Fibroblast of the aortic adventitia (primary cell): ENCODE measurements at places on chromosomes 5 and 9. TPM values are rescaled to one million over a fixed set of nuclear protein-coding genes. Genes with fewer than 3 reads are reported as not detected.
A peak's percentile ranks its signal among the peaks of the same experiment; 100 is the strongest.

- DNase-seq = no peak
Measured at GRCh38 chr5:74013222-74013621, 387.2 kb downstream of the ARHGEF28 start.

Gene BNC2
- total RNA-seq = 48.7 and 53.3 TPM in 2 replicates

DNA sequence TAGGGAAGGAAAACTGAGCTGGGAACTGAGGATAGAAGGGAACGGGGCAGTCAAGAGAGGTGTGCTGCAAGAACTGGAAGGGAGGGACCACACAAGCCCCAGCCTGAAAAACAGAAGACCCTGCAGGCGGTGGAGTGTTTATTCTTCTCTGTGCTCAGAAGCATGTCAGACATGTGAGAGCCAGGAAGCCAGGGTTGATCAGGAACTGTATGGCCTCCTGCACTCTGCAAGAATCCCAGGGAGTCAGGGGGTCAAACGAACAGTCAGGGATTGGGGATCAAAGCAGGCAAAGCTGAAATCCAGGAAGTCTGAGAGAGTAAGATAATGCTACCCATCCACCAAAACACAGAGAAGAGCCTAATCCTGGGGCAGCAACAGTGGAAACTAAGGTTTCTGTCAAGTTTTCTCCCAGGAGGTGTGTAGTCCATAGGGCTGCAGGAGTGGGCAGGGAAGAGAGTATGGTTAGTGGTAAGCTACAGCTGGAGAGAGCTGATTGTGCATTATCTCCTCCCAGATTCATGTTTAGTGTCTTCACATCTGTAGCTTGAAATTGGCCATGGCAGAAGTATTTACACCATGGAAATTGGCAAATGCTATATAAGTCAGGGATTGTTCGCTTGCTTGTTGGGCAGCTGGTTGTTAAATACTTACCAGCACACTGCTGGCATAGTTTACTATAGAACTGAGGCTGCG, 115.4 kb upstream of the SLC44A1 start:
- DNase-seq = no peak

DNA sequence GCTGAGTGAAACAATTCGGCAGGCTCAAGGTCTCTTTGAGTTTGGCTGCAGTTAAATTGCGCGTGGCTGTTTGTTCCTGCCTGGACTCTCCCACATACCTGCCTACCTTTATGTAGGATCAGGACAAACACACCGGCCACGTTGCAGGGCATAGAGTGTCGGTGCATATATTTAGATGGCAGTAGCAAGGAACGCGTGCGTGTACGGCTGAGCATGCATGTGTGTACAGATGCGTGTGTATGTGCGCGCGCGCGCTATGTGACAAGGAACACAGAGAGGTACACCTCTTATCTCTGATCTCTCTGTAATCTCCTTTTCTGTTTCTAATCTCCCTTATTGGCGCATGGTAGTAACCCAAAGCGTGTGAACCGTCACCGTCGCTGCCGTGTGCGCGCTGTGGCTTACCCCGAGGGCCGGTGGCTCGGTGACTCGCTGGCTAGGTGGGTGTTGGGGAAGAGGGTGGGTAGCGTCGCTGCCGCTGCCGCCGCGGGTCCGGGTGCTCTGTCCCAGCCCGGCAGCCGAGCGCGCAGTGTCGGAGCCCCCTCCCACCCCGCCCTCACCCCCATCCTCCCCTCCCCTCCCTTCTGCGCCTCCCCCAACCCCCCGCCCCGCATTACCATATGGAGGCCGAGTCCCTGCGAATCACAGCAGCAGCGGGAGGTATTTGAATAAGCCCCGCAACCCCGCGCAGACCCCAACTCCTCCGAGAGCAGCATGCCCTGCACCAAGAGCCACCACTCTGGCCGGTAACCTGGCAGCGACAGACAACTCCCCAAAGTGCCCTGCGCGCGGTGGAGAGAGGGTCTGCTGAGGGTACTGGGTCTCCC, 204.8 kb downstream of the MEF2C start:
- DNase-seq = no peak

- DNase-seq = no peak
Measured at GRCh38 chr9:20289423-20290010, 332.8 kb downstream of the MLLT3 start.

Gene CFAP157
- total RNA-seq = 0.09 TPM in 1 of 2 replicates, not detected in the other

GRCh38 chr5:71663191-71663969, 55.7 kb upstream of the CARTPT start:
- DNase-seq = no peak

DNA sequence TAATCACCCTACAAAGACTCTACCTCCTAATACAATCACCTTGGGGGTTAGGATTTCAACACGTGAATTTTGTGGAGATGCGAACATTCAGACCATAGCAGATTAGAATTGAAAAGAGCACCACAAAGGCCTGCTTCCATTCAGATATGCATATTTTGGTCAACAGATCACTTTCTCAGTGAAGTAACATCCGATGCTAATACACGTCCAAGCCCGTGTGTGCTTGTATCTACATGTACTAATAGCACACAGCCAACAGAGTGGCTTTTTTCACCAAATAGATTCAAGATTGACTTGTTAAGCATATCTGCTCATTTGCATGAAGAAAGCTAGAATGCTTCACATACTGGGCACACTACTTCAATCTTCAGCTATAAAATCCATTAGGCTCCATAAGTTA, 35.6 kb upstream of the SSBP2 start:
- DNase-seq = no peak

- DNase-seq = no peak
Measured at GRCh38 chr9:138103849-138104206, 226.2 kb downstream of the CACNA1B start.

Gene LCN9
- not detected in 2 replicates for total RNA-seq

GRCh38 chr5:144395704-144396103, 225.0 kb downstream of the KCTD16 start:
- DNase-seq = no peak

Gene FREM1
- 0.45 and 0.49 TPM in 2 replicates for total RNA-seq

Gene GRIN1
- total RNA-seq = not detected in 2 replicates

- peak; percentile 97 for DNase-seq
Measured at GRCh38 chr5:132215329-132215728, 12.3 kb downstream of the P4HA2 start.

DNA sequence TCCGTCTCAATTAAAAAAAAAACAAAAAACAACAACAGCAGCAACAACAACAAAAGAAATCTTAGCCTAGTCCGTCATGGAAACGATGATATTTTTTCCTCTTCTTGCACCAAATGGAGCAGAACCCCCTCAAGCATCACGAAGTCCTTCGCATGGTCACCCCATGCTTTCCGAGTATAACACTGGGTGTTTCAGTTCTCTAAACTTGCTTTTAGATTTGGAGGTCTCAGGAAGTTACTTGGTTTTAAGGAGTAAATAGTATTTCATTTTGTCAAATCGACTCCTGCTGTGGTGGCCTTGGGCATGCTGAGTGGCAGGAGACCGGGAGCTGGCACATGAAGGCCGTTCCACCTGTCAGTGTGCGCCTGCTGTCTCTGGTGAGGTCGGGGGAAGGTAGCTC, 118.5 kb upstream of the CACNA1B start:
- no peak for DNase-seq

- DNase-seq = peak; percentile 50
Measured at GRCh38 chr5:65290677-65291076, 191.0 kb downstream of the ADAMTS6 start.

DNA sequence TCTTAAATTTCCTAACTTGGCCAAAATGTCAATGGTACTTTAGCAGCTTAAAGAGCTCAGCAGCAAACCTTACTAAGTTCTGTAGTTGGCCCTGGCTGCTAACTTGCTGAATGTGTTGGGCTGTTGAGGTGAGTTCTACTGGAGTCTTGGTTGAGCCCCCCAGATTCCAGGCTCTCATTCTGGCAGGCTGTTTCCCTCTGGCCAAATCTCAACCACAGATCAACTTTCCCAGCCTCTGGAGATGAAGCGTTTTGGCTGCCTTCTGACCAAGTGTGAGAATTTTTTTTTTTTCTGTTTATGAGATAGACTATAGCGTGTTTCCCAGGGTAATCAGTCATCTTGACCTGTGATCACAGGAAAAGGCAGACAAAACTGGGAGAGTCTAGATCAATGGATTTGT, 343.7 kb downstream of the EBF1 start:
- peak; percentile 81 for DNase-seq

DNA sequence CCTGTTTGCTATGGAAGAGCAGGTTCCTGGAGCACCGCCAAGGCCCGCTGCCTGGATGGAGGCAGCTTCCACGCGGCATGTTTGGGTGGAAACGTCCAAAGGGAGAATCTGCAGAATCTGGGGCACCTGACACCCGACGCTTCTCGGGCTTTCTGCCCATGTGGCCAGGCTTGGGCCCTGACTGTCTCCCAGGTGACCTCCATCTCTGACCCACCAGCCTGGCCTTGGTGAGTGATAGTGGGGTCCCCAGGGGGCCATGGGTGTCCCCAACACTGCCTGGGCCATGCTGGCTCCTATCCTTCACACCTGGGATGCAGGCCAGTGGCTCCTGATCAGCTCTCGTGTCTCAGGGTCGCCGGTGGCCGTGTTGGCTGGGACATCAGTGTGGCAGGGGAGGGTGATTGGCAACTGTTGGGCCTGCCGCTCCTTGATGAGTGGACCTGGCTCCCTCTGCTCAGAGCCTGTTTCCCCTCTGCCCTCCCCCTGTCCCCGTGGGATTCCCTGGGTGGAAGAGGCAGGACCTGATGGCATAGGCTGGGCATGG, 34.0 kb downstream of the GLT6D1 start:
- no peak for DNase-seq

Gene LCN1
- total RNA-seq = not detected in 2 replicates

Gene HNRNPA0
- 20.0 and 26.8 TPM in 2 replicates for total RNA-seq

DNA sequence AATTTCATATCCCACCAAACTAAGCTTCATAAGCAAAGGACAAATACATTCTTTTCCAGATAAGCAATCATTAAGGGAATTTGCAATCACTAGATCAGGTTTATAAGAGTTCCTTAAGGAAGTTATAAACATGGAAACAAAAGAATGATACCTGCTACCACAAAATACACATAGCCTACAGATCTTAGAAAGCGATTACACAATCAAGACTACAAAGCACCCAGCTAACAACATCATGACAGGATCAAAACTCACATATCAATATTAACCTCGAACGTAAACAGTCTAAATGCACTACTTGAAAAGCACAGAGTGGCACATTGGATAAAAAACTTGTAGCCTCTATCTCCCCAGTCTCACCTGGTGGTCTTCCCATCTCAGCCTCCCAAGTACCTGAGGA, 512.4 kb upstream of the PTGER4 start:
- DNase-seq = no peak

DNA sequence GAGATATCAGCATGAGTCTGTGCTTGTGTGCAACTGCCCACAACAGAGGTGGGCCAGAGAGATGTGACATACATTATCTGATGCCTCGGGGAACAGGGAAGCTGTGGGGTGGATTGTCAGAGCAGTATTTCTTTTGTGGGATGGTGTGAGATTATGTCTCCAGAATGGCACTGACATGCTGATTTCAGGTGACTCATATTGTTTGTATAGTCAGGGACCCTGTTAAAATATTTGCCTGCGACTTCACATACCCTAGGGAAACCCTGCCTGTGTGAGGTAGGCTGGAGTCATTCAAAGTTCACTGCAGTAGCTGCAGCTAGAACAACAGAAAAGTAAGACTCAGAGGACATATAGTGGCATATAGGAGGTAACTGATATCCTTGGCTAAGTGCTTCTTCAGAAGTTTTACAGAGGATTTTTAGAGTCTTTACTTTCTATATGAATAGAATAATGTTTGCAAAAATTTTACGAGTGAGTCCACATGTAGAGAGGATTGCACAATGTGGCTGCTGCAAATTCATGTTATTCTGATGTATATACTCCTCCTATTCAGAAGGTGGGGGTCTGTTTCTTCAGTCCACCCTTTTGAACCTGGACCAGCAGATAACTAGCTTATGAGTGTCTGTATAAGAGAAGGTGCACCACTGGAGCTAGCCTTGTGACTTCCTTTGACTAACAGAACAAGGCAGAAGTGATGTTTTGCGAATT, 89.3 kb downstream of the MACIR start:
- DNase-seq = no peak

Gene TMEM38B
- 17.7 and 36.0 TPM in 2 replicates for total RNA-seq

GRCh38 chr5:2841208-2841607, 89.7 kb upstream of the IRX2 start:
- no peak for DNase-seq

- peak; percentile 28 for DNase-seq
Measured at GRCh38 chr5:149940077-149940574, 4.5 kb downstream of the PDE6A start.

GRCh38 chr5:158899792-158900191, 199.9 kb downstream of the EBF1 start:
- DNase-seq = peak; percentile 29

DNA sequence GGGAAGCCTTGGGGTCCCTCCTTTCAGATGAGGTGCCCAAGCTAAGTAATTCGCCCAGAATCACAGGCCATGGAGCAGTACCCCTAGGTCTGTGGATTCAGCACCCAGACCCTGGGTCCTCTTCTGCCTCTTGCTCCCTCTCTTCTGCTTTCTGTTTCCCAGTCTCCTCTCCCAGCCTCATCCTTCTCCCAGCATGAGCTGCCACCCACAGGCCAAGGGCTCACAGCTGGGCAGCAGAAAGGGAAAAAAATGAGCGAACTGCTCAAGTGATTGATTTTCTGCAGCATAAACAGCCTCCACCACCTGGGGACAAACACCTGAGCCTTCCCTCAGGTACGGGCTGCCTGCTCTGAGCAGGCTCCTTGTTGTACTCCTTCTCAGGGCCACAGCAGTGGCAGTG, 113.9 kb upstream of the SAP30L start:
- DNase-seq = no peak

Gene KLHL9
- total RNA-seq = 39.0 and 48.4 TPM in 2 replicates

Gene SAPCD2
- total RNA-seq = 0.41 and 1.5 TPM in 2 replicates

GRCh38 chr9:76271755-76272154, 122.5 kb downstream of the RFK start:
- DNase-seq = peak; percentile 26

Gene SLC4A9
- not detected in 2 replicates for total RNA-seq

DNA sequence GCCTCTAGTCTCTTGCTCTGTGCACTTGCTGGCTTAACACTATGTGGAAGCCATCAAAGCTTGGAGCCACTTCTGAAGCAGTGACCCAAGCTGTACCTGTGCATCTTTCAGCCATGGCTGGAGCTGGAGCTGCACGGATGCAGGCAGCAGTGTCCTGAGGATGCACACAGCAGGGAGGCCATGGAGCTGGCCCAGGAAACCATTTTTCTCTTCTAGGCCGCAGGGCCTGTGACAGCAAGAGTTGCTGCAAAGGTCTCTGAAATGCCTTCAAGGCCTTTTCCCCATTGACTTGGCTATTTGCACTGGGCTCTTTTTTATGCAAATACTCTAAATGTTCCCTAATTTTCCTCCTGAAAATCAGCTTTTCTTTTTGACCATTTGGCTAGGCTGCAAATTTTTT, 12.9 kb upstream of the ZNF484 start:
- no peak for DNase-seq

DNA sequence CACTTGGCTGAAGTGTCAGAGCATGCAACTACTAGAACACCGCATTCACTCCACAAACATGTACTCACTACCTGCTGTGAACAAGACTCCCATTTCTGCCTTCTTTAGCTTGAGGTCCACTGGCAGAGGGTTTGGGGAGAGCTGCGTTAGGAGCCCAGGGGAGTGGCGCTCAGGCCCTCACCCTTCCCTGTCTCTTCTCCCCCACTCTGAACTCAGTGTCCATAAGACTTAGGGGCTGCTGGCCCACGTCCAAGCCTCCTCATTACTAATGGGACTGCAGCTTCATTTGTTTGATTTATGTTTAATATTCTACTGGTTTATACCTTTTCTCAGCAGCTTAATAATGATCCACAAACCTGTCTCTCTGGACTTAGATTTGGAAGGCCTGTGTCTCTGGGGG, 70.9 kb downstream of the HSPA4 start:
- DNase-seq = no peak

Gene ADAMTS16
- 0.27 TPM in 1 of 2 replicates, not detected in the other for total RNA-seq

GRCh38 chr9:127049044-127049443, 73.4 kb downstream of the ANGPTL2 start:
- DNase-seq = peak; percentile 86
